ENCODE measurements at places on chromosomes 6 and 20. TPM values are rescaled to one million over a fixed set of nuclear protein-coding genes. Genes with fewer than 3 reads are reported as not detected.

Gene PRSS16
- 1.6 TPM for total RNA-seq

Gene HUS1B
- total RNA-seq = 1.0 TPM

Gene TRIM31
- not detected for total RNA-seq

Gene TAF4
- total RNA-seq = 4.2 TPM

Gene CPXM1
- total RNA-seq = 26.1 TPM

Gene MOG
- not detected for total RNA-seq

Gene GPLD1
- 2.6 TPM for total RNA-seq

Gene PTK6
- total RNA-seq = not detected

Gene BAG2
- total RNA-seq = 7.3 TPM

Gene THBD
- total RNA-seq = 6.8 TPM

Gene TNXB
- total RNA-seq = 130 TPM

Gene ADGB
- not detected for total RNA-seq

Gene CLIC5
- total RNA-seq = 7.8 TPM

Gene KHDC1L
- not detected for total RNA-seq

Gene SESN1
- total RNA-seq = 68.4 TPM

Gene SF3B5
- 71.5 TPM for total RNA-seq

Gene FRMD1
- not detected for total RNA-seq

Gene ENPP1
- total RNA-seq = 17.7 TPM

All from skeletal muscle tissue (tissue), 5 donors.